Small intestine (tissue), 16 donors: ENCODE measurements at places on chromosomes 2 and 18. TPM values are rescaled to one million over a fixed set of nuclear protein-coding genes. Genes with fewer than 3 reads are reported as not detected.

- H3K4me3 ChIP-seq: no peak overlapping the region
- no peak for DNase-seq
- no peak overlapping the region for H3K27ac ChIP-seq
- no peaks in the 10 kb centered on the region for H3K36me3 ChIP-seq
- no peaks in the 10 kb centered on the region for H3K4me1 ChIP-seq
- no peaks in the 10 kb centered on the region for H3K27me3 ChIP-seq
Observed at GRCh38 chr2:230941202-230942180, 16.4 kb upstream of the GPR55 start.

GRCh38 chr2:206324869-206325268, 50.4 kb downstream of the ZDBF2 start:
- no peak overlapping the region for H3K4me3 ChIP-seq
- H3K36me3 ChIP-seq: no peaks in the 10 kb centered on the region

- H3K27ac ChIP-seq: peak overlapping the region; percentile 97
- no peaks in the 10 kb centered on the region for H3K36me3 ChIP-seq
- no peak for DNase-seq
- H3K4me1 ChIP-seq: no peaks in the 10 kb centered on the region
Observed at GRCh38 chr2:190179754-190180312, 117.3 kb upstream of the MSTN start.

DNA sequence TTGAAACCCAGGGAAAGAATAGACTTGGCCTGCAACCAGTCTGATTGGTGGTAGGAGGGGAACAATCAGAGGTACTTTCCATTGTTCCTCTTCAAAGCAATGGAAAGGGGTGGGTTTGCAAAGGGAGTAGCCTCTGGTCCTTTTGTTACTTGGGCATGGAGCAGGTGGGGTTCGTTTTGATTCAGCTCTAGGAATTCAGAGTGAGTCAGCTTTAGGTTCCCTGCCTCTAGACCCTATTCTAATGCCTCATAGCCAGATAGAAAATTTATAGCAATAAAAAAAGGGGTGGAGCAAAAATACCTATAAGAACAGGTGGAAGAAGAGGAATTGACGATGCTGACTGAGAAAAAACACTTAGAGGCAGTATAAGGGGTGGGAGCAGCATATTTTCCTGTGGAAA, 636.4 kb downstream of the PLCL1 start:
- H3K36me3 ChIP-seq: no peaks in the 10 kb centered on the region
- peaks cover 2% of the 10 kb centered on the region for H3K27me3 ChIP-seq
- H3K4me1 ChIP-seq: no peaks in the 10 kb centered on the region
- no peak overlapping the region for H3K27ac ChIP-seq
- no peak for DNase-seq
- H3K4me3 ChIP-seq: no peak overlapping the region

DNA sequence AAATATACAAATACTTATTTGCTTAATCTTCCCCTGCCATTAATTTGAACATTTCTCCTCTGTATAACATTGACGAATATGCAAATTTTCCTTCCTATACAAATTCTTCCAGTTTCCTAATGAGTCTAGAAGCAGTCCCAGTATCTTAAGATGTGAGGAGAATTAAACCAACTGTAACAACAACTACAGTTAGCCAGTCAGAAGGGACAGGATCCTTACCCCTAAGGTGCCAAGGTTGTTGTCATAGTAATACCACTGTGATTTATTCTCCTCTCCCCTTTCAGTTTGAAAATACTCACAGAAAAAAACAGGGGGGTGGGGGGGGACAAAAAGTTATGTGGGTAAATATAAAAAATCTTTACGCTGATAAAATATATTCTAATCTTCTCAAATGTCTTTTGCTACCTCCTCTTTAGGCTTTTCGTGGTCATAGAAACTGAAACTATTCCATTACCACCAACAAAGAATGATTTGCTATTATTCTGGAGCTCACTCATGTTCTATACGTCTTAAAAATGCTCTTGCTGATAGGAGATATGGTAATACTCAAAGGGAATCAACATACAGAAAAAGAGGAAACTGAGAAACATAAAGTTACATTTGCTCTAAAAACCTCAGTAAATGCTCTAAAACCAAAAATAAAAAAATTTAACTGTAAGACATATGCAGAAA, 107.6 kb downstream of the MEMO1 start:
- DNase-seq: no peak
- H3K36me3 ChIP-seq: peaks cover 13% of the 10 kb centered on the region
- no peak overlapping the region for H3K27ac ChIP-seq
- no peak overlapping the region for H3K4me3 ChIP-seq
- H3K4me1 ChIP-seq: no peaks in the 10 kb centered on the region
- H3K27me3 ChIP-seq: no peaks in the 10 kb centered on the region

- no peak overlapping the region for H3K27ac ChIP-seq
- peak; percentile 8 for DNase-seq
- no peaks in the 10 kb centered on the region for H3K36me3 ChIP-seq
- H3K27me3 ChIP-seq: no peaks in the 10 kb centered on the region
- H3K4me3 ChIP-seq: no peak overlapping the region
- no peaks in the 10 kb centered on the region for H3K4me1 ChIP-seq
Observed at GRCh38 chr2:114156366-114157056, 266.6 kb downstream of the ACTR3 start.

The SLC4A5 gene
- polyA plus RNA-seq: not detected

DNA sequence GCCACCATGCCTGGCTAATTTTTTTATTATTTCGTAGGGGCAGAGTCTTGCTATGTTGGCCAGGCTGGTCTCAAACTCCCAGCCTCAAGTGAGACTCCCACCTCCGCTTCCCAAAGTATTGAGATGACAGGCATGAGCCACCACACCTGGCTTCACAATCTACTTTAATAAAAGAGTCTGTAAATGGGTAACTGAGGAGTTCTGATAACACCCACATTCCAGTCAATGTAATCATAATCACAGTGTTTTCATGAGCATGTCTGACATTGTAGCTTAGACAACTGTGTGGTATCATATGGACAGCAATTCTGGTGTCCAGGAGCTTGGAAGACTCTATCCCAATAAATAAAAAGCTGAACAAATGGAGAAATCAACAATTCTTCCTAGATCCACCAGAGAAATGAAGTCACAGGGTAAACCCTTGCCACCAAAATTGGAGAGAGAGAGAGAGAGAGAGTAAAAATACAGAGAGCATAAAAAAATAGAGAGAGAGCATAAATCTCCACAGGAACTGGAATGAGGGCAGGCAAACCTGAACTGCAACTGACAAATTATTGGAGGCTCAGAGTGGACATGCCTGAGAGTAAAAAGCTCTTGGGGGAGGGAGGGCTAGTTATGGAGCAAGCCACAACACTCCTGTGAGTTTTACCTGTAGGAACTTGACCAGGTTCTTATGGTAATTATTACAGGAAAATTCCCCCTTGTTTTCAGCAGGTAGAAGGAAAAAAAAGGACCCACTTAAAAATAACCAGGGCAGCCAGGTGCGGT, 12.4 kb upstream of the NBEAL1 start:
- peaks cover 3% of the 10 kb centered on the region for H3K4me1 ChIP-seq
- H3K27ac ChIP-seq: no peak overlapping the region
- no peaks in the 10 kb centered on the region for H3K36me3 ChIP-seq
- DNase-seq: peak; percentile 69

- no peak overlapping the region for H3K27ac ChIP-seq
- DNase-seq: no peak
- no peaks in the 10 kb centered on the region for H3K27me3 ChIP-seq
- H3K36me3 ChIP-seq: no peaks in the 10 kb centered on the region
- H3K4me1 ChIP-seq: no peaks in the 10 kb centered on the region
Observed at GRCh38 chr2:33137331-33137730, 190.6 kb downstream of the LTBP1 start.
